ENCODE measurements at places on chromosomes 11 and 22.

DNA sequence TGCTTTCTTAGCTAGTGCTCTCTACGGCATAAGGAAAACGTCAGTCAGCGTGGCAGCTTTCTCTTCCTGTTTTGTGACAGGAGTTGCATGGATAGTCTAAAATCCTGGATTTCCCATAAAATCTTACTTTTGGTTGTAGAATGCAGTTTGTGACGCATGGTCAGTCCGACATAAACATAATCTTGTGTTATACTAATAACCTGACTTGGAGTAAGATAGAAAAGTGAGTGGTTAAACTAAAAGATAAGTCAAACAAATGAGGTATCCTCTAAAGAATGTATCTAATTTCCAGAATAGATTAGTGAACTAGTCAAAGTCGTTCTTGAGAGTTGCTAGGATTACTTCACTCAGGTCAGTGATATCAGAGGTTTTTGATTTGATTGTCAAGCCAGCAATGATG lies 157.6 kb downstream of the PGR start:
- no peak for DNase-seq

DNA sequence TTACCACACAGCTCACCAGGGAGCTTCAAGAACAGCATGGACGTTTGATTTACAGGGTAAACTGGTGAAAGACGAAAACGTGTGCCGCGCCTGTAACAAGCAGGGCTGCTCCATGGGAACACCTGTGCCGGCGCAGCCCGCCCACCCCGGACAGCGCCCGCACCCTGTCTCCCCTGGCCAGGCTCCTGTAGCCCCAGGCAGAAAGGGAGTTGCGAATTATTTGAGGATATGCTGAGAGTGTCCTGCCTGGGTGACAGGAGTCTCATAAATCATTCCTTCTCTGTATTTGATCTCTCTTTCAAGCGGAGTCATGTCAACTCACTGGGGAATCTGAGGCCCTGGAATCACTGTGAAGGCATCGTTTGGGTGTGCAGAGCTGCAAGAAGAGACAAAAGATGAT lies 804.3 kb downstream of the OPCML start:
- DNase-seq: no peak

GRCh38 chr11:454801-455565 lies 4.9 kb downstream of the PTDSS2 start:
- no peak for DNase-seq

GRCh38 chr11:33877038-33877437 lies 14.8 kb downstream of the LMO2 start:
- DNase-seq: no peak

DNA sequence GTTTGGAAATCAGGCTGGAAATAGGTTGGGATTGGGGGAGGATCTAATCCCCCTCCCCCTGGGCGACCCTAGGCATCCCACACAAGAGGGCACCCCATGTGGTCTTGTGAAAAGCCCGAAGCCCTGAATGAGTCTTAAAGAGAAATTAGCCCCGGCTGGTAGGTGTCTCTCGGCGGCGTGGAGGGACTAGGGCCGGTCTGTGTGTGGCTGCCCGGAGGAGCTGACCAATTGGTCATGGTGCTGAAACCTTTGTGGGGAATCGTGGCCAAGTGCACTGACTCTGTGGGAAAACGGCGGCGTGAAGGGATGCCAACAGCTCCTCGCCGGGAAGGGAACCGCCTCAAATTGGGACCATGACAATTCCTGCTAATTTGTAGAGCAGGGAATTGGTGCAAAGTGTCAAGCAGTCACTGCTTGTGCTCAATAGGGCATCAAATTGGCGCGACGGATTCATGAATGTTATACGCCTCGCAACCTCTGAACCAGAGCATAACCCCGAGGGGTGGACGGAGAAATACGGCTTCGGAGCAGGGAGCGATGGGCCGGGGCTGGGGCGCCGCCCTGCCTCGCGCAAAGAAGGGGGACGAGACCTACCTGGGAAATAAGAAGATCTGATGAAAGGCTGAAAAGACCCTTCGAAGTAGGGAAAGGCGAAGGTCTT lies 1.5 kb downstream of the DBX1 start:
- peak; percentile 31 for DNase-seq

DNA sequence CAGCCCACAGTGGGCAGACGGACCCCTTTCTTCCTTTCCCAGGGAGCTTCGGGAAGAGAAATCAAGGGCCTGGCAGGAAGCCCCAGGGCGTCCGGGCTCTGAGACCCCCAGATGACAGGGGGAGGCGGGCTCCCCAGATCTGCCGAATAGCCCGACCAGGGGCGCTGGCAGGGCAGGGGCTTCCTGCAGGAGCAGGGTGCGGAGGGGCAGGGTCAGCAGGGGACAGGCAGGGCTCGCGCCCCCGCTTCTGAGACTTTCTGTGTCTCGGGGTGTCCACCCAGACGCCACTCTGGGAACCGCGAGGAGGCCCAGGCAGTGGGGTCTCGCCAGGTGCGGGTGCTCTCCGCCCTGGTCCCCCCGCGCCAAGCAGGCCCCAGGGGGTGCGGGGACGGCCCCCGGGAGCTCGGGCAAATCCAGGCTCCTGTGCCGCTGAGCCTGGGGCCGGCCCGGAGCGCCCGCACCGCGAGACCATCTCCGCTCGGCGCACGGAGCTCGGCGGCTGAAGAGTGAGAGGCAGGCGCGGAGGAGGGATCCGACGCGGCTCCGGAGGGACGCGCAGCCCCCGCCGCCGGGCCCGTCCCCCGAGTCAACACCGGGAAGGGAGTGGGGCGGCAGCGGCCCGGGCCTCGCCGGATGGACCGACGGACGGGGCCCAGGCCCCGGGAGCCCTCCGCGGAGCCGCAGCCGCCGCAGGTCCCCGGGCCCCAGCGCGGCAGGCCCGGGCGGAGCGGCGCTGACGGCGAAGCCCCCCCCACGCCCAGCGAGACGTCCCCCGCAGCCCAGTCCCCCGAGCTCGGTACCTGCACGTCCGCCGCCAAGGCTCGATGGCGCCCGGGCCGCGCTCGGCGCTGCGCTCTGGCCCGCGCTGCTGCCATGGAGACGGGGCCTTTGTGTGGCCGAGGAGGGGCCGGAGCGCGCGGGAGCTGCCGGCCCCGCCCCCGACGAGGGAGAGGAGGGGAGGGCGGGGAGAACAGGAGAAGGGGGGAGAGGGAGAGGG lies at the start of gene PLXNB2:
Gene PLXNB2 (minus strand): TSS at position 894 of the 997 bp plus-strand sequence. CDS start 17,062 bp downstream, outside the sequence.
- peak; percentile 28 for DNase-seq

- DNase-seq: no peak
Measured at GRCh38 chr11:37406651-37407050, 808.6 kb upstream of the RAG2 start.

DNA sequence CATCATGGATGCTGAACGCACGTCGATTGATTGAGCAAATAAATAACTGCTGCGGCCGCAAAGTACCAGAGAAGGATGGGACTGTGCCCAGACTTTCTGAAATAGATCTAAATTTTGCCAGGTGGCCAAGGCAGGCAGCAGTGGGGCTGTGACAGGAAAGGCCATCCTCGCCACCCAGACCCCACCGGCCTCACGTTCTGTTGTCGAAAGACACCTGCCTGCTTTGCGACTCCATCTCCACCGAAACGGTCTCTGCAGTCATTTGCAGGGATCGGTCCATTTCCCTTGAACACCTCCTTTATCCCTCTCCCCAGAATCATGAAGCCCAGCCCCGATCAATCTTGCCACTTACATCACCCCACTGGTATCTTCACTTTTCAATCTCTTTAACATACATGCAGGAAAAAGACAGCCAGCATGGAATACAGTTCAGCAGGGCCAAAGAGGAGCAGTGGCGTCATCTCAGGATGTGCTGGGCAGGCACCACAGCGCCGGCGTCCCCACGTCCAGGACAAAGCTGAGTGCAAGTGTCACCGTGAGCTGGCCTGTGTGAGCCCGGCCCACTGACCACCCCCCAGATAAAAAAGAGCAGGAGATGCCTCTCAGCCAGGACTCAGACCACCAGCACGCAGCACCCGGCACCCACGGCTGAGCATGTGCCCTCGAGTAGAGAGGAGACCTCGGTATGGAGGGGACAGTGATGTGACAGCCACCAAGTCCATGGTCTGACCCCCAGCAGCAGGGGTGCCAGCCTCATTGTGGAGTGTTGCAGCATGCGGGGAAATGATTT lies 610.3 kb downstream of the TBC1D22A start:
- no peak for DNase-seq

DNA sequence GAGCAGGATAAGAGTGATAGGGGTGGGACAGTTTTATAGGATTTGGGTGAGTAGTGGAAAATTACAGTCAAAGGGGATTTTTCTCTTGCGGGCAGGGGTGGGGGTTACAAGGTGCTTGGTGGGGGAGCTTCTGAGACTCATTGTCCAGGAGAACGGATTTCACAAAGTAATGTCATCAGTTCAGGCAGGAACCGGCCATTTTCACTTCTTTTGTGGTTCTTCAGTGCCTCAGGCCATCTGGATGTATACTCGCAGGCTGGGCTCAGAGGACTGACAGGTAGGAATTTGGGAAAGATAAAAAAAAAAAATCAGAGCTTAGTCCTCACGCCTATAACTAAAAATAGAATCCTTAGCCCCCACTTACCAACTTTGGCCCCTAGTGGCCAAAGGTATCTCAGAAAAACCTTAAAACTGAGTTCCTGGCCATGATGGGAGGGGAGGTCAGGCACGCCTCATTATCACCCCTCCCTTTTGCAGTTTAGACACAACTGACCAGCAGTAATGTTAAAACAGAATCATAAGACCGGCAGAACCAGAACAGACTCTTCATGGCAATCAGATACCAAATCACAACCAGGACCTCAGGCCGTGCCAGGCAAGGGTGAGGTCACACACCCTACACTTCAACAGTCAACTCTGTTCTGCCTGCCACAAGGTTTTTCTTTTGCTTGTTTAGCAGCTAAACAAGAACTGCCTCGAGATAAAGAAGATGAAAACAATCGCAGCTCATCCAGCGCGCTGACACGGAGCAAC lies 8.9 kb upstream of the APOBEC3G start:
- DNase-seq: no peak

Data from activated CD4-positive, alpha-beta T cell treated with anti-CD3 and anti-CD28 coated beads for 48 hours (primary cell).